ENCODE measurements at places on chromosomes 13 and 19. TPM values are rescaled to one million over a fixed set of nuclear protein-coding genes. Genes with fewer than 3 reads are reported as not detected.
A peak's percentile ranks its signal among the peaks of the same experiment; 100 is the strongest.

GRCh38 chr13:73828811-73829210 lies 305.4 kb downstream of the KLF12 start:
- DNase-seq = no peak

GRCh38 chr13:59477011-59477410 lies 686.7 kb downstream of the DIAPH3 start:
- DNase-seq = no peak

GRCh38 chr13:32028711-32029110 lies 2.9 kb upstream of the FRY start:
- no peak for DNase-seq

DNA sequence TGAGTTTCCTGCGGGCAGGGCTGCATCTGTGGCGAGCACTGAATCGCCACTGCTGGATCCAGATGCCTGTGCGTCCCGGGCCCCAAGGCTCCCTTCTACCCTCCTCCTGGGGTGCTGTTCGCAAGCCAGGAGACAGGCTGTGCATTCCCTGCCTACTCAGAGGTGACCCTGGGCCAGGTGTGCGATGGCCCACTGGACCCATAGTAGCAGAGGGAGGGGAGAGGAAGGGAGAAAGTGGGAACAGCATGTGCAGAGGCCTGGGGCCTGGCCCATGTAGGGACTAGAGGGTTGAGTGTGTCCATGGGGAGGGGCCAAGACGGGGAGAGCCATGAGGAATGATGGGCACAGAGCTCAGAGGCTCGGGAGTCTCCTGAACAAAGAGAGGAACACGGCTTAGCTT lies 27.3 kb downstream of the CARM1 start:
- DNase-seq = no peak

DNA sequence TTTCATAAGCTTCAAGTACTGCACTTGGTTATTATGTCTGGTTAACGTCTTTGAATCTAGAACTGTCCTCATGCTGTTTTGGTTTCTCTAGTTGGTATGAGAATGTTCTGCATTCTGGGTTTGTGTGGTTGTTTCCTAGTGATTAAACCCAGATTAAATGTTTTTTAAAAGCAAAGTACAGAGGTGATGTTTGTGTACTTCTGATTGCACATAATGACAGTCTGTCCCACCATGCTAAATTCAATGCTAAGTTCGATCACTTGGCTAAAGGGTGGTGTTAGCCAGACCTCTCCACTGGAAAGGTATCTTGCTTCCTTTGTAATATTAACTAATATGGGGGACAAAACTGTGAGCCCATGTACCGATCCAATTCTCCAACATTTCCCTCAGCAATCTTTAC lies 14.6 kb downstream of the N4BP2L1 start:
- no peak for DNase-seq

DNA sequence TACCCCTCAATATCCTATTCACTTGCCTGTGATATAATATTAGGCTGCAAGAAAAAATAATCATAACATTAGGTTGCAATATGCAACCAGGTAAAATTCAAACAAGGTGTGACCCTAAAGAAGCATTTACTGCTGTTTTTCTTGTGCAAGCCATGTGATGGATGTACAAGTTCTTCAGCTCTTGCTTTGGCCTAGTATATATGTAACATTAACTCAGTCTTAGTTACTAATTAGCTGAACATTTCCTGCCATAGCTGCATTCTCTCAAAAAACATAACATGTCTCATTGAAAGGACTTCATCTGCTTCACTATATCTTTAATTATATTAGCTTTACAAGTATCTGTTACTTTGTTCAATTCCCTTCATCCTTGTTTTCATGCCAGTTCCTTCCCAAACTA lies 406.8 kb upstream of the HTR2A start:
- no peak for DNase-seq

GRCh38 chr19:56393119-56394012 lies at the start of gene ZNF582:
Gene ZNF582, minus strand, starts transcription at chr19:56393534. Its CDS starts 1,782 bp downstream, at chr19:56391752.
- peak; percentile 97 for DNase-seq

- DNase-seq = no peak
Observed at GRCh38 chr13:51785712-51786424, 18.1 kb downstream of the DHRS12 start.

Gene GFY
- not detected for total RNA-seq

Gene KLHL1
- total RNA-seq = not detected
